ENCODE measurements at places on chromosomes 3 and 15. TPM values are rescaled to one million over a fixed set of nuclear protein-coding genes. Genes with fewer than 3 reads are reported as not detected.

The FOXB1 gene
- not detected for polyA plus RNA-seq

The MFGE8 gene
- polyA plus RNA-seq = 163 TPM

The C3orf20 gene
- 0.19 TPM for polyA plus RNA-seq

The ITIH4 gene
- 32.3 TPM for polyA plus RNA-seq

The PLCH1 gene
- polyA plus RNA-seq = 0.97 TPM

The PLXND1 gene
- polyA plus RNA-seq = 115 TPM

The GOLGA8Q gene
- polyA plus RNA-seq = 3.6 TPM

The TRPM1 gene
- not detected for polyA plus RNA-seq

The GXYLT2 gene
- not detected for polyA plus RNA-seq

The TMC3 gene
- polyA plus RNA-seq = 0.04 TPM

The GOLGA8H gene
- 2.6 TPM for polyA plus RNA-seq

The ANKRD34C gene
- not detected for polyA plus RNA-seq

The RAB5A gene
- polyA plus RNA-seq = 59.7 TPM

The KBTBD13 gene
- polyA plus RNA-seq = 1.3 TPM

The CHRNA5 gene
- polyA plus RNA-seq = 2.2 TPM

The SGO1 gene
- 3.4 TPM for polyA plus RNA-seq

The ZNF80 gene
- polyA plus RNA-seq = not detected

The ZPLD1 gene
- polyA plus RNA-seq = not detected

The DUOXA1 gene
- not detected for polyA plus RNA-seq

The LRTM1 gene
- polyA plus RNA-seq = 108 TPM

The SLC6A11 gene
- polyA plus RNA-seq = not detected

The P2RY12 gene
- 0.41 TPM for polyA plus RNA-seq

The WDR49 gene
- polyA plus RNA-seq = not detected

The IL17RD gene
- polyA plus RNA-seq = 28.3 TPM

The IFT57 gene
- polyA plus RNA-seq = 30.2 TPM

The DPH6 gene
- polyA plus RNA-seq = 18.9 TPM

The KNG1 gene
- not detected for polyA plus RNA-seq

The CATSPER2 gene
- 1.1 TPM for polyA plus RNA-seq

The ST8SIA2 gene
- 14.6 TPM for polyA plus RNA-seq

The SKOR1 gene
- 0.65 TPM for polyA plus RNA-seq

The COL7A1 gene
- 6.2 TPM for polyA plus RNA-seq

The CNTN6 gene
- polyA plus RNA-seq = 3.5 TPM

The SLC2A2 gene
- 0.48 TPM for polyA plus RNA-seq

The GNB4 gene
- 32.8 TPM for polyA plus RNA-seq

The PPP1R14D gene
- polyA plus RNA-seq = 0.22 TPM

The SLC24A5 gene
- 2.2 TPM for polyA plus RNA-seq

The NRROS gene
- polyA plus RNA-seq = 4.2 TPM

The SAMD7 gene
- polyA plus RNA-seq = not detected

The SLITRK3 gene
- 0.67 TPM for polyA plus RNA-seq

The ABI3BP gene
- 489 TPM for polyA plus RNA-seq

The TGM5 gene
- 0.38 TPM for polyA plus RNA-seq

Data from muscle of arm (tissue), 14 donors.